ENCODE measurements at places on chromosomes 11 and 22.
A peak's percentile ranks its signal among the peaks of the same experiment; 100 is the strongest.

- DNase-seq: no peak
Measured at GRCh38 chr11:40129266-40129665, 1330.2 kb downstream of the LRRC4C start.

DNA sequence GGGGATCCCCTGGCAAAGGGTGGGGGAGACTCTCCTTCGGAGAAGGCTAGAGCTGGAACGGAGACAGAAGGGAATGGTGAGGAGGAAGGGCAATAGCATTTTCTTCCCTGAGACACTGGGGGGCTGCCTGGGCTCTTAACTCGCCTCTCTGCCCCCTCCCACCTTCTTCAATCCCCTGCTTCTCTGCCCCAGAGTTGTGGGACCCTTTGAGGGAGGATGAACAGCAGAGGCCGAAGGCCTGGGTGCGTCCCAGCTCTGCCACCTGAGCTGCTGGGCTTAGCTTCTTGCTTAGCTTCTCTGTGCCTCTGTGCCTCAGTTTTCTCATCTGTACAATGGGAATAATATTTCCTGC is 72.4 kb downstream of the RTL6 start:
- no peak for DNase-seq

- DNase-seq: no peak
Measured at GRCh38 chr11:103871923-103872551, 164.4 kb upstream of the DDI1 start.

GRCh38 chr11:19055905-19056304 is 4.6 kb downstream of the MRGPRX2 start:
- DNase-seq: no peak

- no peak for DNase-seq
Measured at GRCh38 chr11:24760681-24761080, 263.8 kb downstream of the LUZP2 start.

GRCh38 chr22:47106806-47107205 is 344.4 kb downstream of the TBC1D22A start:
- no peak for DNase-seq

DNA sequence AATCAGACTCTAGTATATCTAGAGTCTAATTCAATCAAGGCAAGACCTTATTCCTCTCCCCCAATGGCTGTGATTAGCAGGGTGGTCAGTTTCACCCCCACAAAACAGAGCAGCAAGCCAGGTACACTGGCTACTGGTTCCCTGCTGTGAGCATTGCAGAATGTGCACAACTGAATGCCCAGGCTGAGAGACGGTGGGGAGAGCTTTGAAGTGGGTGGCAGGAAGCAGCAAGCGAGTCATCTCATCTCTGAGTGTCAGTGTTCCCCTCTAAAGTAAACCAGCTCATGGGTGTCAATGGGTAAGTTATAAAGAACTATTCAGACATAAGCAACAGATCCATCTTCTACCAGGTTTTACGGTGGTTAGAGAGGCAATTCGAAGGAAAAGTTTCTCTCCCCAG is 37.6 kb downstream of the GAB4 start:
- no peak for DNase-seq

DNA sequence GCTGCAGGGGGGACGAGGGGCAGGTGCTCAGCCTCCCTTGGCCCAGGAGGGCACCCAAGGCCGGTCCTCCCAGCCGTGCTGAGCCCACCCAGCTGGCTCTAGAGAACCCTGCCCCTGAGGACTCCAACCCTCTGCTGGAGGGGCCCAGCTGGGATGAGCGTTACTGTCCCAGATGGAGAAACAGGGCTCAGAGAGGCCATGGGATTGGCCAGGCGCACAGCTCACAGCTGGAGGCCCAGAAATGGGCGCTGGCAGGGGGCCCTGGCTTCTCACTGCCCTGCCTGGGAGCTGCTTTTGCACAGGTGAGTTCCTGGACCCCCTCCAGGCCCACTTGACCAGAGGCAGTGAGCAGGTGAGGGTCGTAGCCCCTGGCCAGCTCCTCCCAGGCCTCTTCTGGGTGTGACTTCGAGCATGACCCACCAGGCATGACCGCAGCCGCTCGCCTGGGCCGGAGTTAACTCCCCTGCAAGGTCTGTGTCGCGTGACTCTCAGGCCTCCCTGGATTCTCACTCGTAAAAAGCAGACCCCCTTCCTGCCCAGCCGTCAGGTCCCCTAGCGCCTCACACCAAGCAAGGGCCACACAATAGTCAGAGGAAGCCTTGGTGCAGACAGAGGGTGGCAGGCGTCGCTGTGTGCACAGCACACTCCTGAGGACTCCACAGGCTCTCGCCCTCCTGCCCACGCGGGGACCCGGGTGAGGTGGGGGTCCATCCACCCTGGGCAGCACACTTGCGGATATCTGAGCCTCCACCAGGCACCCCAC is 19.7 kb upstream of the IL17REL start:
- no peak for DNase-seq

DNA sequence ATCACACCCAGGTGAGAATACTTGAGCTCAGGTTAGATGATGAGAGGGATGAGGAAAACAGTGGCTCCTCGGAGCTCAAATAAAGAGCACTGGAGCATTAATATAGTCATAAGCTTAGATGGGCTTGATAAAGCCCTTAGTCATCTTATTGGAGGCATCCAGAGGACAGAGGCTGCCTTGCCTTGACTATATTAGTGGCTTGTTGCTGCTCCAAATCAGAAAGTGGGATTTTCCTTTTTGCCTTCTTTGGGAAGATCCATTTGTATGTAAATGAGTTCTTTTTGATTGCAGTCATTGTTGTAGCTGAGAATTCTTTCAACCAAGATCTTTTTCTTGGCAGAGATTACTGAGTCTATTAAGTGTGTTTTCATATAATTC is 18.9 kb downstream of the ADM start:
- no peak for DNase-seq

- DNase-seq: no peak
Measured at GRCh38 chr11:70682056-70682455, 283.7 kb downstream of the CTTN start.

DNA sequence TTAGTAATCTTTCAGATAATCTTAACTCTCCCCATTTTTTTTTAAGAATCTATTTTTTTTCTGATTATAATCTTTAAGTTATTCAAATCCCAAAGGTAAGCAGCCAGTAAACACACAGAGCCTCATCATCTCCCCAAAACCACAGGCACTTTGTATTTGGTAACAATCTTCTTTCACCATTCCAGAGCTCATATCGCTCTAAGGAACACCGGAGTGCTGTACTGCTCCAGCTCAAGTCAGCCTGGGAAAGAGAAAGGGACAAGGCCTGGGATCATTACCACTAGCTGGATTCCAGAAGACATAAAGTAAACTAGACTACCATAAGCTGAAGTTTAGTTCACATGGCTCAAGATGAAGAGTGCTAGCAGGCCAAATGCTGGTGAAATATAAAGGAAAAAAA is 73.0 kb upstream of the APOA1 start:
- no peak for DNase-seq

DNA sequence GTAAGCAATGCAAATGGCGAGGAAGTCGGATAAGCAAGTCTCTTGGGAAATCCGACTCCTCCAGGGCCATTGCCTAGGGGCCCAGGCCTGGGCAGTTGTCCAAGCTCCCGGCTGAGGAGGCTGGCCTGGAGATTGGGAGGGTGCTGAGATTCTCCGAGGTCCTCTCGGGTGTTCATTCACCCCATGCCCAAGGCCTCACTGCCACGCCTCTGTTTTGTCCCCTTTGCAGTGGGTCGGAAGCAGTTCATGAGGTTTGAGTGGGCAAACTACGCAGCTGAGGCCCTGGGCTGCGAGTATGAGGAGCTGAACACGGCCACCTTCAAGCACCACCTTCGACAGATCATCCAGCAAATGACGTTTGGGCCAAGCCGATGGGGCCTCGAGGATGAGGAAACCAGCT is 81.3 kb downstream of the MYO18B start:
- DNase-seq: no peak

- no peak for DNase-seq
Measured at GRCh38 chr11:70402016-70402415, 3.7 kb downstream of the CTTN start.

DNA sequence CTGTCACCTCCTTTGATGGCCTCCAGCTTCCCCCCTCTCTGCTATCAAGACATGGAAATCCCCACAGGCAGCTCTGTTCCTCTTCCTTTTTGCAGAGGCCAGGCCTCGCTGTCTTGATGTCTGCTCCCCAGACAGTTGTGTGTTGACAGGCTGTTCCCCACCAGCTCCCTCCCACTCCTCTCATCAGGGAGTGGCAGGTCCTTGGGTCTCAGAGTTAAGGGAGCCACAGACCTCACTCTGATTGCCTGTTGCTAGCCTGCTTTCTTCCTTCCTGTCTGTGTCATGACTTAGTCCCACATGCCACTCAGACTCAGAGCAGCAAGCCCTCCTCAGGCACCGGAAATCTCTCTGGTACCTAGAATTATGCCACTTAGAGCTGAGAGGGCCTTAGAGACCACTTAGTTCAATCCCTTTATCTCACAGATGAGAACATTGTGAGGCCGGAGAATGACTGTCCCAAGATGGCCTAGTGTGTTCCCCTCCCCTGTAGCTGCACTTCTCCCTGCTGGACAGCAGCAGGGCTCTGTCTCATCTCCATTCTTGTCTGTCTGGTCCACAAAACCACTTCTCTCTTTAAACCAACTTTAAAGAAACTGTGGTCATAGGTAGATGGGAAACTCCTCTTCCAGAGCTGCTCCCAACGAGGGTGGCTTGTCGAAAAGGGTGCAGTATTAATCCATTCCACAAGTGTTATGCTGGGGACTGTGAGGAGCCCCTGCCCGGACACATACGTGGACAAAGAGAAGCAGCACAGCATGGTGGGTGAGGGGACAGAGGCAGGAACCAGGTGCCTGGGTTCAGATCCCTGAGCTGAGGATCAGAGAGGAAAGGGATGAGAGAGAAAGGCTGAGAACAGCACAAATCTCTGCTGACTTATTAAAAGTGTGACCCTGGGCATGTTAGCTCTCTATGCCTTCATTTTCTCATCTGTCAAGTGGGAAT is 4.2 kb downstream of the AMPD3 start:
- DNase-seq: peak; percentile 20

DNA sequence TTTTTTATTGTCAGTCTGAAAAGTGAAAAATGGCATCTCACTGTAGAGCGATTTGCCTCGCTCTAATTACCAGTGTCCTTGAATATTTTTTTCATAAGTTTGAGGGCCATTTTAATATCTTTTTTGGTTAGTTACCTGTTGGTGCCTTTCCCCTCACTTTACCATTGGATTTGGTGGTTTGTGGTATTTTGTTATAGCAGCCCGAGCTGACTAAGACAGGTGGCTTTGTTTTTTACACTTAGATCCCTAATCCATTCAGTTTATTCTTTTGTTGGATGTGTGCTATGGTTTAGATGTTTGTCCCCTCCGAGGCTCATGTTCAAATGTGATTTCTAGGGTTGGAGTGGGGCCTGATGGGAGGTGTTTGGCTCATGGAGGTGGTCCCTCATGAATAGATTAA is 6.5 kb upstream of the CAPN5 start:
- DNase-seq: no peak

- DNase-seq: no peak
Measured at GRCh38 chr22:50694766-50695420, 22.3 kb downstream of the SHANK3 start.

GRCh38 chr11:98260983-98261382 is 759.8 kb upstream of the CNTN5 start:
- DNase-seq: no peak

DNA sequence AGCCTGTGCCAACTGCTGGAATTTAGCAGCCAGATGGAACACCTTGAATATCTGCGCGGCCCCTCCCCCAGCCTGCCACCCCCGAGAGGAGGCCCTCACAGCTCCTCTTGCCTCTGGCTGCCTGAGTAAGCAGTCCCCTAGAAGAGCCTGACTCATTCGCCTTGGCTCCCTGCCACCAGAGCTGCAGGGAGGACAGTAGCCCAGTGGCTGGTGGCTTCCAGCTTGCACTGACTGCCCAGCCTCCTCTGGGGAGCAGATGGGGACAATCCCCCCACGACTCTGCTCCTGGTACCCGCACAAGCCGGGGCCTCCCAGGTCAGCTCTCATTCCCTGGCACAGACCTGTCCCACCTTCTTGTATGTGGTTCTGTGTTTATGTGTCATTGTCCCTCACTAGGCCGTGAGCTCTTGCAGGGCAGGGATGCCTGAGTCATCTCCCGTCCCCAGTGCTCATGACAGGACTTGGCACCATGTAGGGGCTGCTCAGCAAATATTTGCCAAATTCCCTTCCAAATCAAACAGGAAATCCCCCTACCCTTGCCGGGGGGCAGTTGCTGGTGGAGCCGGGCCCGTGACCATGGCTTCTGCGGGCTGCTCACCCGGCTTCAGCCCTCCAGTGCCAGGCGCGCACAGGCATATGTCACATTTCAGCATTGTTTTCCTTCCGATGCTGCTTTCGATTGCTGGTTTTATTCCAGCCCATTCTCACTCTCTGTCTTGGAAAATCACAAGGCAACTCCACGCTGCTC is 43.6 kb downstream of the CACNG2 start:
- no peak for DNase-seq

DNA sequence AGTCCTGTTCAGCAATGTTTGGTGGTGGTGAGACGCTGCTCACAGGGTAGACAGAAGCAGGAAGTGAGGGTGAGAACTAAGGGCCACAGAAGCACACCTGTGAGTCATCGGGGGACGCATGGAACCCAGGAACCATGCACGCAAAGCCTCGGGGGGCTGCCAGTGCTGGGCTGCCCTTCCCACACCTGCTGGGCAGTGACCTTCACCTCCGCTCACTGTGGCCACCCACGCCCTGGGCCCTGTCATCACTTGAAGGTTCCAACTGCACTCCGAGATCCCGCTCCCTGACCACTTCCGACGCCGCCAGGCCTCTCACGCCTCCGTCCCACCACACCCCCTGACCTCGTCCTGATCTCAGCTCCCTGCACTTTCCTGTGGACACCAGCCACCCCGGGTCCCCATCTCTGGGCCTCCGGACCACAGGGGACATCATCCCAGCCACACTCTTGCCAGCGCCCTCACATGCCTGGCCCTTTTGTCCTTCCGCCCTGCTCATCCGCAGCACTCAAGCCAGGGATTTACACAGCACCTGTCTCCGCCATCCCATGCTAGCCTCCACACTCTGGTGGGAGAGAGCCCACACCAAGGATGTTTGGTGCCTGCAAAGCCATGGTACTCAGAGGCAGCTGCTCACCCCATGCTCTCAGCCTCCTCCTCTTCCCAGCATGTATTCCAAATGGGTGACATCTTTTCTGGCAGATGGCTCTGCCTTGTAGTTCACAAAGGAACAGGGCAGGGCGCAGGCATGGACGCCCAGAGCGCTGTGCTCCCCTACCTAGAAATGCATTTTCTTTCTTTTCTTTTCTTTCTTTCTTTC is 23.1 kb upstream of the ATXN10 start:
- DNase-seq: no peak

- DNase-seq: no peak
Measured at GRCh38 chr22:46027211-46028105, 50.5 kb upstream of the WNT7B start.

DNA sequence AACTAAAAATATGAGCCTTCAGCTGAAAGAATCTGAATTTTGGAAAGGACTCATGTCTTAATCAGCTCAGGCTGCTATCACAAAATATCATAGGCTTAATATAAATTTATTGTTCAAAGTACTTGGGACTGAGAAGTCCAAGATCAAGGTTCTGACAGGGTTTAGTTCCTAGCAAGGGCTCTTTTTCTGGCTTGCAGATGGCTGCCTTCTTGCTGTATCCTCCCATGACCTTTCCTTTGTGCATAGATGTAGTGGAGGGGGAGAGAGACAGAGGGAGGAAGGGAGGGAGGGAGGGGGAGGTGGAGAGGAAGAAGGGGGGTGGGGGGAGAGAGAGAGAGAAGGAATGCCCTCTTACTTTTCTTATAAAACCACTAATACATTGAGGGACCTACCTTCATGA is 306.8 kb upstream of the DDI1 start:
- no peak for DNase-seq

- DNase-seq: no peak
Measured at GRCh38 chr11:94181943-94182342, 53.3 kb downstream of the PANX1 start.
